Hepatocyte (in vitro differentiated cells): ENCODE measurements at places on chromosomes 12 and 14. TPM values are rescaled to one million over a fixed set of nuclear protein-coding genes. Genes with fewer than 3 reads are reported as not detected.
A peak's percentile ranks its signal among the peaks of the same experiment; 100 is the strongest.

GRCh38 chr14:73757381-73757780, 43.2 kb upstream of the PNMA1 start:
- H3K27ac ChIP-seq, result peak overlapping the region; percentile 99
- no peaks in the 10 kb centered on the region for H3K27me3 ChIP-seq
- H3K4me1 ChIP-seq, result peaks cover 75% of the 10 kb centered on the region
- DNase-seq, result no peak
- no peaks in the 10 kb centered on the region for H3K36me3 ChIP-seq
- no peak overlapping the region for H3K4me3 ChIP-seq

- H3K27me3 ChIP-seq, result no peaks in the 10 kb centered on the region
- no peaks in the 10 kb centered on the region for H3K36me3 ChIP-seq
- DNase-seq, result peak; percentile 70
Observed at GRCh38 chr14:99234961-99235571, 36.9 kb downstream of the BCL11B start.

- H3K27ac ChIP-seq, result no peak overlapping the region
- no peaks in the 10 kb centered on the region for H3K27me3 ChIP-seq
- no peak for DNase-seq
- no peaks in the 10 kb centered on the region for H3K4me1 ChIP-seq
- H3K4me3 ChIP-seq, result no peak overlapping the region
- no peaks in the 10 kb centered on the region for H3K36me3 ChIP-seq
Observed at GRCh38 chr12:27462151-27462694, 15.7 kb downstream of the SMCO2 start.

DNA sequence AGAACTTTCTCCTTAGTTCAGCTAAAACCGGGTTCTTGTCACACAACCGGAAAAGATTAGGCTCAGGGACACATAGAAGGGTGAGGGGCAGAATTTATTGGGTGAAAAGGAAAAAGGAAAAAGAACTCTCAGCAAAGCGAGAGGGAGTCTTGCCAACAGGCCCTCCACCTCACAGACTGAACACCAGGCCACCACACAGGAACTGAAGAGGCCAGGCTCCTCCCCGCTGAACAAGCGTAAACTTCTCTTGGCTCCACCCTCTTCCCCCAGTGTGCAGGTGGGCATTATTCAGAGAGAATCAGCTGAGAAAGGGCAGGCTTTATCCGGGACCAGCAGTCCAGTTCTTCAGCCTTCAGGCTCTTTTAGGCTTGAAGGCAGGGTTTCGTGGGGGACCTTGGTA, 125.6 kb upstream of the FGD4 start:
- peak overlapping the region; percentile 70 for H3K27ac ChIP-seq
- H3K36me3 ChIP-seq, result no peaks in the 10 kb centered on the region
- no peak overlapping the region for H3K4me3 ChIP-seq
- peak; percentile 55 for DNase-seq

DNA sequence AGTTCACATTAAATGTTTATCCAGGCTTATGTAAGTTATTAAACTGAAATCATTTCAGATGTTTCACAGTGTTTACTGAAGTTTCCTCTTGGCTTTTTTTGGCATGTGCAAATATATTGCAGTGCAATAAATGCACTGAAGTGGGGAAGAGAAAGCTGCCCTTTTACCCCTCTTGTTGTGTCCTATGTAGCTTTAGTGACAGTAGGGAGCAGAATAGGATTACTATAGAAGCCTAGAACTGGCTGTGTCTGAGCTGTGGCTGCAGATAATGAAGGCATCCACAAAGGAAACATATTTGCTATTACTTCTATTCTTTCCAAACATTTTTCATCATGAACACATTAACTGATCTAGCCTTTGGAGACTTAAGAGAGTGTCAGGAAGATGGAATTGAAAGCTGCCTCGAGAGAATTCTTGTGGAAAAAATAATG, 24.1 kb upstream of the CNTN1 start:
- H3K27me3 ChIP-seq, result no peaks in the 10 kb centered on the region

GRCh38 chr14:61462566-61463193, 141.3 kb downstream of the PRKCH start:
- peak; percentile 55 for DNase-seq
- H3K4me3 ChIP-seq, result no peak overlapping the region
- no peaks in the 10 kb centered on the region for H3K36me3 ChIP-seq
- no peaks in the 10 kb centered on the region for H3K27me3 ChIP-seq
- H3K4me1 ChIP-seq, result peaks cover 27% of the 10 kb centered on the region
- peak overlapping the region; percentile 66 for H3K27ac ChIP-seq

DNA sequence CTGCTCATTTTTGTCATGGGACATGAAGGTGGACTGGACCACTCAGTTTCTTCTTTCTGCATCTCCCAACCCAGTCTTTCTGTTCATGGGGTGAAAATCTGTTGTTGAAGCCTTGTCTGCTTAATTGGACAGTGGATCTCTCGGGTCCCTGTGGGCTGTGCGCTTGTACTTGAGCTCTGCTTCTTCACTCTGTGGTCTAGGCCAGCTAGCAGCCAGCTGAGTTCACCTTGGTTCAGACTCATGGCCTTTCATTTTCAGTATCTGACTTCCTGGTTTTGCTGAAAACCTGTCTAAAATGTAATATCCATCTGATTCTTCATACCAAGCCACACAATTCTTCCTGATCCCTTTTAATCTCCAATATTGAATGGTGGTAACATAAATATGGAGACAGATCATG, 117.2 kb downstream of the LRRK2 start:
- H3K4me1 ChIP-seq, result no peaks in the 10 kb centered on the region
- DNase-seq, result no peak
- H3K4me3 ChIP-seq, result no peak overlapping the region
- no peaks in the 10 kb centered on the region for H3K36me3 ChIP-seq
- no peaks in the 10 kb centered on the region for H3K27me3 ChIP-seq
- no peak overlapping the region for H3K27ac ChIP-seq

DNA sequence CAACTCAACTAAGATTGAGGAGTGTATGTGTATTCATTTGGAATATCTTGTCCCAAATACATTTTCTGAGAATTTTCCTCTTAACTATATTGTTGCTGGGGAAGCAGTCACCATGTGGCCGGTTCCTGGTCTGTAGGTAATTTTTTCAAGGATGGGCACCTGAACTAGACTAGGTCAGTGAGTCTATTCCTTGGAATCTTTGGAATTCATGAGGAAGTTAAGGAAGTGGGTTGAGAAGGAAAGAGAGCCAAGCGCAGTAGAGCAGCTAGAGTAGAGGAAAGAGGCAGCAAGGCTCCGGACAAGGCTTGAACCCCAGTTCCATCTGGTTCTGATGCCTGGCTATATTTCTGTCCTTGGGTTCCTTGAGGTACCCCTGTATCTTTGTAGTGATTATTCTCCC, 183.7 kb downstream of the DACT1 start:
- DNase-seq, result no peak
- no peak overlapping the region for H3K27ac ChIP-seq
- H3K4me3 ChIP-seq, result no peak overlapping the region
- no peaks in the 10 kb centered on the region for H3K36me3 ChIP-seq
- no peaks in the 10 kb centered on the region for H3K4me1 ChIP-seq

The ASIC1 gene
- 2.4 and 3.1 TPM in 2 replicates for total RNA-seq

The KLC1 gene
- total RNA-seq, result 115 and 122 TPM in 2 replicates

The TOMM20L gene
- total RNA-seq, result not detected in 2 replicates
